ENCODE measurements at places on chromosomes 4 and X.

DNA sequence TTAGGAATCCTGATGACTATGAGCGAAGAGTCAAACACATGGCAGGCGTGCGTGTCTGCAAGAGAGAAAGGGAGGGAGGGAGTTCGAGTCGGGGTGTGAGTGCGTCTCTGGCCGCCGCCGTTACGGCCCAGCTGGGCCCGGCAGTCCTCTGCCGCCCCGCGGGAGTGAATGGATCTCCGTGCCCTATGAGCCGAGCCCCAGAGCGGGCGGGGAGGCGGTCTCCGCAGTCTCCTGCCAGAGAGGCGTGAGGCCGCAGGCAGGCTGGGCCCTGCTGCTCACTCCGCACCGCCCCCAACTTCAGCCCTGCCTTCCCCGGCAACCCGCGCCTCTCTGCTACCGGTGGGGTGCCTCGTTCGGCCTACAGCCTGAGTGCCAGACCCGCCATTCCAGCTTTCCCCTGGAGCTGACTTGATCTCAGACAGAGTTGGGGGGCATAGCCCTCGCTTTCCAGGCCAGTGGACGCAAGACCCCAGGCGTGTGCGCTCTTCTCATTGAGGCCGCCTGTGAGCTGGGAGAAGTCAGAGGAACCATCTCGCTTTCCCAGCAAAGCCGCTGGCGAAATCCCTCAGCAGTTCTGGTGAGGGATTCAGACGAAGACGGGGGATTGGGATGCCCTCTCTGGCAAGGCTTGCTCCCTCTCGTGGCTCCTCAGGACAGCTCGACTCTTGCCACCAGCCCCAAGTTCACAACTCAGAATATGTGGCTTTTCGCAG is 1.4 kb downstream of the SLC16A2 start:
- DNase-seq: no peak

GRCh38 chr4:166312166-166312565 is 439.1 kb downstream of the TLL1 start:
- DNase-seq: no peak

GRCh38 chrX:69503782-69504625 is at the start of gene NALF2:
TSS of gene NALF2 (plus strand) at chrX:69504326. CDS start at chrX:69505283, 957 bp downstream.
- peak; percentile 19 for DNase-seq

DNA sequence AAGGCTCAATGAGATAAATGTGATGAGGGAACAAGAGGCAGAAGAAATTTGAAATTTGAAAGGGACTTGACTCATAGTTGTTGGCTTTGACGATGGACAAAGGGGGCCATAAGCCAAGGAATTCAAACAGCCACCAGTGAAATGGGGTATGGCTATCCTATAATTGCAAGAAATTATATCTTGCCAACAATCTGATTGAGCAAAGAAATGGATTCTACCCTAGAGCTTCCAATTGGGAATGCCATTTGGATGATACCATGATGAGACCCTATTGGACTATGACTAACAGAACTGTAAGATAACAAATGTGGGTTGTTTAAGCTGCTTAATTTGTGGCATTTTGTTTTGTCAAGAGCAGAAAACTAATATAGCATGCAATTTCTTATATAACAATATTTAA is 270.1 kb upstream of the ARSJ start:
- no peak for DNase-seq

- no peak for DNase-seq
Observed at GRCh38 chrX:154043003-154043763, 23.5 kb upstream of the IRAK1 start.

DNA sequence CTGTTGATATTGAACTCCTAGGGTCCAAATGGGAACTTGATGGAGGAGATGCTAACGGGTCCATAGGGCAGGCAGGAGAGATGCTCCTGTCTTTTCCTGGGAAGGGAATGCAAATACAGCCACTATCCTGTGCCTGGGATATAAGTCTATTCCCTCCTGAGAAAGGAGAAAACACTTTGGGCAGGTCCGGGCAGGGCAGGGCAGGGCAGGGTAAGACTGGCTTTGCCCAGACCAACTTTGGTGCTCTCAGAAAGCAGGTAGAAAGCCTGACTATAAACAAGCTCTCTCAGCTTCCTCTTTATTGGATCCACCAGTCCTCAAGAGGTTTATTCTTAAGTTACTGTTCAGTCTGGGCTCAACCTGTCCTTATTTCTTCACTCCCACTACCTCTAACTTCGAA is 232.3 kb downstream of the PTTG2 start:
- no peak for DNase-seq

GRCh38 chr4:8208565-8208964 is 9.5 kb downstream of the SH3TC1 start:
- no peak for DNase-seq

GRCh38 chr4:2383760-2384159 is 34.7 kb downstream of the ZFYVE28 start:
- DNase-seq: no peak

- no peak for DNase-seq
Observed at GRCh38 chrX:70208479-70208878, 26.0 kb upstream of the AWAT1 start.

GRCh38 chrX:38225093-38225492 is 4.4 kb upstream of the SRPX start:
- no peak for DNase-seq

DNA sequence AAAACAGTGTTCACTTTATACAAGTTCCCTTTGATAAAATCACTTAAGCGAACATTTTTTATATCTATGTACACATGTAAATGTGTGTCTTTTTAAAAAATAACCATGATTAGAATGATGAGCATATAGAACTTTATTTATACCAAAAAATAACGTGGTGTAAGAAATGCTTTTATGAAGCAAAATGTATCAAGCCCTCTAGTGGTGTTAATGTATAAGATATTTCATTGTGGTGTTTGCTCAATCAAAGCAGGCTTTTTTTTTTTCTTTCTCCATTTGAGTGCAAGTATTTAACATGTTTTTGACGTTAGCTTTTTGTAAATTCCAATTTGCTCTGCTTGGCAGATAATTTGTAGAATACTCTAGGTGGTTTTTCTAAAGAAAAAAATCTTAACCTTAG is 2092.4 kb upstream of the TENM3 start:
- no peak for DNase-seq

GRCh38 chrX:7606039-7606652 is 236.8 kb upstream of the VCX start:
- DNase-seq: no peak

DNA sequence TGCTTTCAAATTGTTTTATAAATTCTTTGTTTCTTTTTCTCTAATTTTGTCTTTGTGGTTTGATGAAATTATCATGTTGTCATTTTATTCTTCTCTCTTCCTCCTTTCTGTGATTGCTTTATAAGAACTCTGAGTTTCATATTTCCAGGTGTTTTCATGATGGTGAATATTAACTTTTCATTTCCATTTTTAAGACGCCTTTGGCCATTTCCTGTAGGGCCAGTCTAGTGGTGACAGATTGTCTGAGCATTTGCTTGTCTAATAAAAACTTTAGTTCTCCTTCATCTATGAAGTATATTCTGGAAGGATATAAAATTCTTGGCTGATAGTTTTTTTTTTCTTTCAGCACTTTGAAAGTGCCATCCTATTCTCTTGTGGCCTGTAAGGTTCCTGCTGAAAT is 128.1 kb downstream of the FAM13A start:
- DNase-seq: no peak

GRCh38 chrX:41293269-41293668 is 40.7 kb upstream of the DDX3X start:
- no peak for DNase-seq

- no peak for DNase-seq
Observed at GRCh38 chrX:151510203-151510602, 53.3 kb upstream of the PASD1 start.

- no peak for DNase-seq
Observed at GRCh38 chr4:119100655-119101054, 35.0 kb upstream of the MYOZ2 start.

- no peak for DNase-seq
Observed at GRCh38 chr4:136012220-136012619, 1520.1 kb downstream of the PCDH18 start.
